Fibroblast of gingiva (primary cell): ENCODE measurements at places on chromosomes 2 and 18.
A peak's percentile ranks its signal among the peaks of the same experiment; 100 is the strongest.

DNA sequence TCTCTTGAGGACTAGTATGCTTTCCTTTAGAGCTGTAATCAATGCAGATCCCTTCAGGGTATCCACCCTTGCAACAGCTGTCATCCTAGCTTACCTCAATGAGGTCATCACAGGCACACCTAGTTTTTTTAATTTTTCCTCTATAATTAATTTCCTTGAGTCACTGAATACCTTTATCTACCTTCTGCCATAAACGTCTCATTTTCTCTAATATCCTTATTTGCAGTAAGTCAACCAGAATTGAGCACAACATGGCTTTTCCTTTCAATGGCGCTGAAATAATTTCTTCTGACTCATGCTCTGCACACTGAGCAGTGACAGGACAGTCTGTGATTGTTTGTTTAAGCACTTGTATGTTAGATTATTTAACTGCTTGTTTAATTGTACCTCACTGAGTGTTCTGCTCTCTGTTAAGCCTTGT is 49.4 kb downstream of the ETAA1 start:
- DNase-seq: no peak

DNA sequence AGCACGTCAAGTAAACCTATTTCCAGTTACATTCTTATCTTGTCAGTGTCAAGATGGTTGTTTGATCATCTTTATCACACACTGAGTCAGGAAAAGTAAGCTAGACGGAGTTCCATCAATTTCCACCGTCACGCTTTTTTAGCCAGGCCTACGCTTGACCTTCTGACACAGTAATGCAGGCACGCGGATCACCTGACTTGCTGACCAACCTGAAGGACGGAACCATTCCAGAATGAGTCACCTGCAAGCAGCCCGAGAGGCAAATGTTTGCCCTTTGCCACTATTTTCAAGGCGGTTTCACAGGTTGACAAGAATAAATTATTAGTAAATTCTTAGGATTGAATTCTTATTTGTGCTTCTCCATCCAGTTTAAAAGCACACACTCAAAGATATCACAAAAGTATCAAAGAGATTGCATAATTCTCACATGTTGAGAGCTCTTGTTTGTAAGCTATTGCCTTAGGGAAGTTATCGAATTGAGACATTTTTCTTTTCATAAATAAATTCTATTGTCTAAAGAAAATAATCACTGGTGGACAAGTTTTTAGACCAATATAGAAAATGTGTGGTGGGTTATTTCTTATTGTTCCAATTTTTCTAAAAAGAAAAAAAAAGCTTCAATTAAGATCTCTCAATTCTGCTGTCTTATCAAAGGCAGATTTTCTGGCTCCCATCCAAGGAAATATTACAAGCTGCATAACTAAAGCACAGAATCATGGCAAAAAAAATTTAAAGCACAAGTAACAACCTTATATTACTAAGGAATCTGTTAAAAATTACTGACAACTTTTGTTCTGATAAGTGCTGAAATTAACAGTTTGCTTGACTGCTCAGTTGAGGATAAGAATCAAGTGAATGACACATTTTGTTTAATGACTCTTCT is 31.9 kb downstream of the UXS1 start:
- DNase-seq: no peak

DNA sequence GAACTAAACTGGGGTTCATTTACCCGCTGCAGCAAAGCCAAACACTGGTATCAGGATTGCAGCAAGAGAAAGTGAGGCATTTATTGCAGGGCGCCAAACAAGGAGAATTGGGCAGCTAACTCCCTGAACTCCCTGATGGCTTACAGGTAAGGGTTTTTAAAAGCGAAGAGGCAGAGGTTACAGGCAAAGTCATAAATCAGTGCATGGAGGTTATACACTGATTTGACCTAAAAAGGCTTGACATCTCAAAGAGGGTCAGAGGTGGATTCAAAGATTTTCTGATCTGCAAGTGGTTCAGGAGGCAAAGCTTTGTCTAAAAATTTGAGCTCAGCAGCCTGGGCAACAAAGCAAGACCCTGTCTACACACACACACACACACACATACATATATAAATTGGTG is 102.8 kb upstream of the EPC2 start:
- no peak for DNase-seq

GRCh38 chr2:100588071-100588786 is 25.4 kb downstream of the PDCL3 start:
- DNase-seq: peak; percentile 32

- no peak for DNase-seq
Observed at GRCh38 chr2:67576226-67576625, 179.1 kb downstream of the ETAA1 start.

DNA sequence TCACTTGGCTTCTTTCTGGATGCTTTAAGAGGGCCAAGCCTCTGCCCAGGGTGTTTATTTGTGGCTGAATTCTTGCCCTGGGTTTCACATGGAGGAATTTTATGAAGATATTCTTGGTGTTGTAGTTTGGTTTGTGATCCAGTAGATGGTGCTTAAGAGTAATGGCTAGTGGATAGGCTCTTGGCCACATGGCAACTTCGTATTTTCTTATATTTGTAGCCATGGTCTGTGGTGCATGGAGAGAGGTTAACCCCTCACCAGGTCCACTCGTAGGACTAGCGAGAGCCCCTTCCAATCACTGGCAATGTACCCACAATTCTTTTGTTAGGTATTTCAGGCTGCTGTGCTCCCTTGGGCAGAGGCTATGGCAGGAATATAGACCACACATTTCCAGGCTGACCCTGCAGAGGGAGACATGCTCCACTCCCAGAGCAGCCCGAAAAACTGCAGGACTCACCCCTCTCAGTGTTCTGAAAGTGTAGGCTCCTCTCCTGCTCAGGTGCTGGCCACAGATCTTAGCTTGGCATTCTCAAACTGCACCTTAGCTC is 582.1 kb upstream of the SETBP1 start:
- DNase-seq: peak; percentile 43

- no peak for DNase-seq
Observed at GRCh38 chr2:239619369-239619768, 218.5 kb upstream of the HDAC4 start.

GRCh38 chr2:101400506-101401325 is 13.4 kb upstream of the CREG2 start:
- no peak for DNase-seq

DNA sequence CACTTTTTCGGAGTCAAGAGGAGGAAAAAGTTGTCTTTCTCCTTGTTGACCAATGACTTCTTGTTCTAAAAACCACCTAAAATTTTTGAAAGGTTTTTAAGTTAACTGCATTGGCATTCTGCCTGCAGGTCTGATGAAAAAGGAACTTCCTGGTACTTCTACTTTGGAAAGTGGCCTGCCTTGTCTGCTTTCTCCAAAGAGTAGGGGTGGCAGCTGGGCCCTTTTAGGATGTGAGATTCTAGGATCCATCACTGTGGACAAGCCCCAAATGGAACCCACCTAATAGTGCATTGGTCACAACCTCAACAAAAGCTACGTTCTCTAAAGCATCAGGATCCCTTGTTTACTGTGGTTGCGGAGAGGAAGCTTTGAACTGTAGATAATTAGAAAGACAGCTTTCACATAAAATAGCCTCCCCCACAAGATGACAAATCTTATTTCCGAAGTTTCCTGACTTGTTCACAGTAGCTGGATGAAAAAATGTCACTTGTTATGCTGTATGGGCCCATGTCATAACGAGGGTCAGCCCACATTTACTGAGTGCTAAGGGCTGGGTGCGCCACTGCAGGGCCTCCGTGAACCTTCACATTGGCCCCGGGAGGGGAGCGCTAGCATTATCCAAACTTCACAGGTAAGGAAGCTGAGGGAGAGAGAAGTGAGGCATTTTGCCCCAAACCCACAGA is 17.4 kb downstream of the ASPRV1 start:
- no peak for DNase-seq

DNA sequence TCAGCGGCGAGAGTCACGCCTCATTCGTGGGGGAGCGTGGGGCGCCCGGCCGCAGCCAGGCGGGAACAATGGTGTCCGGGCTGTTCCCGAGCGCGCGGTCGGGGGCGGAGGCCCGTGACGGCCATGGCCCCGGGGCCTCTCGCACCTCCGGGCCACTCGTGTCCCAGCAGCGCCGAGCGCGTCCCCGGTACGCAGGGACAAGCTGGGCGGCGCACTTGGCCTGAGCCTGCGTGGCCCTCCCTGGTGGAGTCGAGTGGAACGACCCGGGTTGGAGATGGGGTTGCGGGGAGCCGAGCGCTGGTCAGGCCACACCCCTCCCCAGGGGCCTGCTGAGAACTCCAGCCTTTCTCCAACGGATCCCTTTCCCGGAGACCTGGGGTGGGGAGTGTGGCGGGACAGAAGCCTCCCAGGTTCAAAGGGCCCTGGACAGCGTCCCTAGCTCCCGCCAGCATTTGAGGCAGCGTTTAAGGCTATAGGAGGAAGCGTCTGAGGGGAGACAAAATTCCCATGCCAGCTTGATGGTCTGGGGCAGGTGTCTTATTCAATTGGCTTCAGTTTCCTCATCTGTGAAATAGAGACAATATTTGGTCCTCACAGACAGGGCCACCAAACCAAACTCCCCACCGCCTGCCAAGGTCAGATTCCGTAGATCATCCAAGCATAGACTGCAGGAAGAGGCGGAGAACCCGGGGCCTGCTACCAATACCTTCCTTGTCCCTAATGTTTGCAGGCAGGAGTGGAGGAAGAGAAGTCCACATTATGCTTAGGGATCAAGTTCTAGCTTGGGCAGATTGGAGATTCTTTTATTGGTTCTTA is 553 bp downstream of the CNDP2 start:
- DNase-seq: peak; percentile 54

GRCh38 chr2:28358668-28359201 is 33.9 kb upstream of the FOSL2 start:
- no peak for DNase-seq

DNA sequence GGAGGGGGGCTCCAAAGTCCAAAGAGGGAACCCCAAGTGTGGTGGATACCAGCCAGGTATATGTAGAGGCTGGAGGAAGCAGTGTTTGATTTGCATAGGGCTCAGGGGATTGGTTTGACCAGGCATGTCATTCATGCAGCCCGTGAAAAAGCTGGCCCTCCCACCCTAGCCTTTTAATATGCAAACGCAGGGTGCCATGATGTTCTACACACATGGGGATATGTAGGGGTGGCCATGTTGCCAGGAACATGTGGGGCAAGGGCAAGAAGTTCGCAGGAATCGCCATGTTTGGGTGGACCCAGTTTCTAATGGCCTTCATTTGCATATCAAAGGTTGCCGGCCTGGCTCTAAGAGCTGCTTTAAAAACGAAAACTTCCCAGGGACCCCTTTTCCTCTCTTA is 33.6 kb downstream of the B3GNT7 start:
- DNase-seq: no peak
